Caki2 (cell line): ENCODE measurements at places on chromosomes 2 and 18. TPM values are rescaled to one million over a fixed set of nuclear protein-coding genes. Genes with fewer than 3 reads are reported as not detected.

DNA sequence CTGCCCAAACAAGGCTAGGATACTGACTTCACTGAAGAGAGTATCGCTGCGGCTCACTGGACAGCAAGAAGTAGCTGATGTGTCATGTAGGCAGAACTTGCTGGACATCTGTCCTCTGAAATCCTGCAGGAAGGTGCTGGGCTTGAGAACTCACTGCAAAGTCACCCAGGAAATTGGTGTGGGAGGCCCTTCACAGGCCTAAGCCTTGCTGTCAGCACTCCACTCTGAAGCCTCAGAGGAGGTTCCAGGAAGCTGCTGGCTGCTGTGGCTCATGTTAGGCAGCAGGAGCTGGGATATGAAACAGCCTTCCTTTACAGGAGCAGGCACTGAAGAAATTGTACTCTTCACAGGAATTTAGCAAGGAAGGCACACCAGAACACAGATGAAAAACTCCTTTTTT lies 88.3 kb upstream of the CCDC68 start:
- DNase-seq, result no peak

DNA sequence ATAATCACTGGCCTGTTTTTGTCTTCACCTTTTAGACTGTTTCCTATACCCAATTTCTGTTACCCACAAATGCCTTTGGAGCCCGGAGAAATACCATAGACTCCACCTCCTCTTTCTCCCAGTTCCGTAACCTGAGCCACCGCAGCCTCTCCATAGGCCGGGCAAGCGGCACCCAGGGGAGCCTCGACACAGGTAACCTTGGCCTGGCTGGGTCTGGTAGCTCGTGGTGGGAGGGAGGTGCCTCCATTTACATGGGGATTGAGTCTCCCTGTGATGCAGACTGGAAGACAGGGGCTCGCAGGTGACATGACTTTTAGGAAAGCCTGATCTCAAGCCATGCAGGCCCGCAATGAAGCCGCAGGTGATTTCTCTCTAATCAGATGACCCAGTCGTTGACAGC lies 100.6 kb downstream of the CABLES1 start:
- DNase-seq, result no peak

DSG3 gene
- total RNA-seq, result not detected in 2 replicates

DNA sequence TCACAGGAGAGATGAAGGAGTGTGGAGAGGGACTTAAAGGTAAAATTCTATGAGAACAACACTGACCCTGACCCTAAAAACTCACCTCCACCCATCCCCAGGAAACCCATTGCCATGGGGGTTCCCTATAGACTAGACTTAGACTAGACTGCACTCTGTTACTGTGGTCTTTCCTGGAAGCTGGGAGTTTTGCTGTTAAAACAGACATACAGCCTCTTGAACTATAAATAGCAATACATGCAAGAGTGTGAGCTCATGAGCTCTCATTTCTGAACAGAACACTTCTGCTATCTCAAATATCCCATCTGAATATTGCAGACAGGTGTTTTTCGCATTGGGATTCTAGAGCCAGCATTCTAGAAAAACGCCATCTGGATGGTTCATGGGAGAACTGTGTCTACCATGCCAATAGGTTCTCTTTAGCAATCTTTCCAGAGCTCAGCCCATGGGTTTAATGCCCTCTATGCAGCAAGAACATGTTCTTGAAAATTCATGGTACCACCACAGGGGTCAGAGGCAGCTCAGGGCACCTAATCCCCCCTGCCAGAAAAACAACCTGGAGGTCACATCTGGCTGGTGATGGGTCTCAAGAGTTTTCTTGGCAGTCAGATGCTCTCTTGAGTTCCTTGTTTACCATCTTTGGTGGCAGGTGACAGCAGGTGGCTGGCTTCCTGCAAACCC lies 51.9 kb downstream of the SLC14A2 start:
- no peak for DNase-seq

DNA sequence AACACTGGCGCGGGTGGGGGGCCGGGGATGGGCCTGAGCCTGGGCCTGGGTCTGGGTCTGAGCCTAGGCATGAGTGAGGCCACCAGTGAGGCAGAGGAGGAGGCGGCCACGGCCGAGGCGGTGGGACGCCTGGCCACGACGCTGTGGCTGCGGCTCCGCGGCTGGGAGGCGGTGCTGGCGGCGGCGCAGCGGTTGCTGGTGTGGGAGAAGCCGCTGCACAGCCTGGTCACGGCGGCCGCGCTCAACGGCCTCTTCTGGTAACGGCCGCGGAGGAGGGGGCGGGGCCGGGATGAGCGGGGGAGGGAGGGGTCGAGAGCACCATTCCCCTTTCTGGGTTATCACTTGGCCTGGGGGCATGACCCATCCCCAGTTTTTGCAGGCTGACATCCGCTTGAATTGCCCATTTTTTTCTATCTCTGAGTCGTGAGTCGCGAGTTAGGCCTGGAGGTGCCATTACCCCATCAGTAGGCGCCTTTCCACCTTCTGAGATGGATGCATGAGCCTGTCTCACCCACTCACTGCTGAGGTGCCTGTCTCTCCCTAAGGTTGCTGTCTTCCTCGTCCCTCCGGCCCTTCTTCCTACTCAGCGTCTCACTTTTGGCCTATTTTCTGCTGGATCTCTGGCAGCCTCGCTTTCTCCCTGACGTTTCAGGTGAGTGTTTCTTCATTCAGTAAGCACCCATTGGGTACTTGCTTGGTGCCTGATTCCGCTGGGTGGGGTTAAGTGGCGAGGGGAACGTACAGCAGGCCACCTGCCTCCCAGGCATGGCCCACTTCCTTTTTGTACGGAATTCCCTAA lies 501 bp downstream of the RETREG2 start:
- peak; percentile 31 for DNase-seq

POTEI gene
- not detected in 2 replicates for total RNA-seq

GRCh38 chr18:23237524-23238151 lies 102.4 kb downstream of the CABLES1 start:
- no peak for DNase-seq

TCF23 gene
- not detected in 2 replicates for total RNA-seq
